ENCODE measurements at places on chromosomes 6 and 20.
A peak's percentile ranks its signal among the peaks of the same experiment; 100 is the strongest.

GRCh38 chr6:109655761-109656262, 35.2 kb downstream of the AK9 start:
- no peak for DNase-seq

DNA sequence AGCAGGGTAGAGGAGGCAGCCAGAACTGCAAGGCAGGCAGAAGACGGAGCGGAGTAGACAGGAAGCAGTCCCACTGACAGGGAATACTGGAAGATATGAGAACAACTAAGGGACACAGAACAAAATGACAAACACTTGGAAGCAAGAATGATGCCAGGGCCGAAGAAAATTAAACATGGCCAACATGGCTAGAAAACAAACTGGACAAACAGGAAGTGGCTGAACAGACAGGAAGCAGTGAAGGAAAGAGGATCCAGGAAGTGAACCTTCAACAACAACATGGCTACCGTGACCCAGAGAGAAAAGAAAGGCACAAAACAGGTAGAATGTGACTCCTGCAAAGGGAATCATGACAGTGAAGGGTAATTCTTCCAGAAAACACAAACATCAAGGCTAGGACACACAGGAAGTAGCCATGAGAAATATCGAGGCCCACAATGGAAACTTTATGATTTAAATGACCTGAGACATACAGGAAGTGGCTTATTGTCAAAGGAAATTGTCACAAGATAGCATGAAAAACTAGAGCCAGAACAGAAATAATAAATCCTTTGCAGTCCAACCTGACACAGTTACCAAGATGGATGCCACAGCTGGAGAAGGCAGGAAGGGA, 9.1 kb downstream of the COL11A2 start:
- no peak for DNase-seq

- DNase-seq: no peak
These were observed 3.9 kb upstream of the TRIM38 start for GRCh38 chr6:25958700-25959162.

DNA sequence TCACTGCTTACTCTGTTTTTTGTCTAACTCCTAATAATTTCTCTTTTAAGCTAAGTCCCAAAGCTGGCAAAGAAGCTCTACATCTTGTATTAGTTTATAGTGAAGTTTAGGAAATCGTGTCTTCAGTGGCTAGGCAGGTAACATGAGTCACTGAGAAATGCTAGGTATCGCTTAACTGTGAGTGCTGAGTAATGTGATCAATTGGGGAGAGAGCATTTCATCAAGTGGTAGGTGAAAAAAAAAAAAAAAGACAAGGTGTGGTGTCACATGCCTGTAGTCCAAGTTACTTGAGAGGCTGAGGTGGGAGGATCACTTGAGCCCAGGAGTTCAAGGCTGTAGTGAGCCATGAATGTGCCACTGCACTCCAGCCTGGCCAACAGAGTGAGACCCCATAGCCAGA, 125.3 kb downstream of the FAM83B start:
- no peak for DNase-seq

DNA sequence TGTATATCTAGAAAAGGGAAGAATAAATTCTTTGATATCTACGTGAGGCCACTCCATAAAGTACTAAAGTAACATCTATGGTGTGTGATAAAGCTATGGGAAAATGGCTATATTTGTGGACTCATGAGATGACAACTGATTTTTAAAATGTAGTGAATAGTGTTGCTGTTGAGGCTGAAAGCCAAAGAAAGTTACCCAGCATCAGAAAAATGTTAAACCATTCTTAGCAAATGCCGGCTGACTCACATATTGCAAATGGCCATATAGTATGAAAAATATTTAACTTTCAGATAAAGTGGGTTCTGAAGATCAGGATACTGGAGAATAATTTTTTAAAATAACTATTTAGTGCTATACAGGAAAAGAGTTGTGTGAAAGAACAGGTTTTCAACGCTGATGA, 129.9 kb upstream of the GRIK2 start:
- DNase-seq: no peak

GRCh38 chr20:35718972-35719635, 19.9 kb downstream of the ROMO1 start:
- DNase-seq: no peak

- no peak for DNase-seq
These were observed 63.2 kb upstream of the DUSP22 start for GRCh38 chr6:228881-229651.

GRCh38 chr6:10559522-10560152, 38.5 kb downstream of the GCNT2 start:
- no peak for DNase-seq

- DNase-seq: no peak
These were observed 782 bp upstream of the FOXA2 start for GRCh38 chr20:22584922-22585785.

GRCh38 chr6:157868835-157869234, 45.8 kb downstream of the SNX9 start:
- DNase-seq: no peak

- peak; percentile 74 for DNase-seq
These were observed 33.8 kb upstream of the RREB1 start for GRCh38 chr6:7073821-7074525.

DNA sequence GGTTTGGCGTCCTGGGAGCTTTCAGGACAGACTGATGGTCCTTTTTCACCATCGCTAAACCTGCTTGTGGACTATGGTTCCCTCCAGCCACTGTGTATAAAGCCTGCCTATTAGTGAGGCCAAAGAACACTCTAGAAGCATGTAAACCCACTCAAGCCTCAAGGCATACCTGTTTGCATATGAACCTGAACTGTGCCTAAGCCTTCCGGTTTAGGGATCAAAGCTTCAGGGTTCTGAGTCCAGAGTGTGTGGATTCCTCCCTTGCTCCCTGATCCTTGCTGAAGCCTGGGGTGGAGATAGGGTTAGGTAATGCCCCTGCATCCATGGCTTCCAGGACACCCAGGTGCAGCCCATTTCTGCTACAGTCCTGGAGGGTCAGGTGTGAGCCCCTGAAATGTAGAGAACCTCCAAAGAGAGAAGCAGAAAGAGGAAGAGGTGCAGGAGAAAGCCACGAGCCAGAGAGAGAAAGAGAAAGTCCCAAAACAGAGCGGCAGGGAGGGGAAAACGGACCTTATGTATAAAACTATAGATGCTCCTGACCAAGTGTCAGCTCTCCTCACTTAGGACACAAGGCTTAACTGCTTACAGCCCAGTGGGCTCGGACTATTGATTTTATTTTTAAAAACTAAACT, 93.3 kb downstream of the SCML4 start:
- no peak for DNase-seq

DNA sequence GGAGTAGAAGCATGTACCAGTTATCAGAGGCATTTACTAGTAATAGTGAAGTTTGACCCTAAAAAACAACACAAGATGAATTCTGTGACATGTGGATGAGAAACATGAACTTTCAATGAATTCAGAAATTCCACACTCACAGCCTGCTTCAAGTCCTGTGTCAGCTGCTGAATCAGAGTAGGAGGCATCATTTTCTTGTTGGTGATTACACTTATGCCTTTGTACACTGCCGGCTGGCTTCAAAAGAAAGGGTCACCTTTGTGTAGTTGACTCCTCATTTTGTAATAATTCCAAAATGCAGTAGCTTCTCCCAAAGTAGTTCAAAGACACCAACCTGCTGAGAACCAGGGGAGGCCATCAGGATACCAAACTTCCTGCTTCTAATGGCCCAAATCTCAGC, 165.5 kb downstream of the BACH2 start:
- no peak for DNase-seq

GRCh38 chr20:50146732-50147662, 6.5 kb downstream of the PEDS1 start:
- peak; percentile 73 for DNase-seq

- DNase-seq: no peak
These were observed 289.7 kb downstream of the C6orf118 start for GRCh38 chr6:165019681-165020080.

DNA sequence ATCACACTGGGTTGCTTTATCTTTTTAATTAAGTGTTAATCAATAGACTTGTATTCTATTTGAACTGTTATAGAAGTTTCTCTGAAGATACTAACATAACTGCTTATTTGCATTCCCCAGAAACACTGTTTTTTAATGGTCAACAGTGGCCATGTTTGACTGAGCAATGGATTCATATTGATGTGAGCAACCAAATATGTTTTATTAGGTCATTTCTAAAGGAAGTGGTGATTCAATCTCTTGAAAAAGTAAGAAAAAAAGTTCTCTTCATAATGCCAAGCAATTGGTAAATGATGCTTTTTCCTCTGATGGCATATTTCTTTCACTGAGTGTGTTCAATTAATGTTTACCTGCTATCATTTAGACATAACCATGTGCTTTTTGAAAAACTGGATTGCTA, 593.0 kb upstream of the CITED2 start:
- DNase-seq: no peak

- no peak for DNase-seq
These were observed 161.3 kb downstream of the GMPR start for GRCh38 chr6:16399695-16400094.

GRCh38 chr6:118761645-118762044, 110.3 kb upstream of the CEP85L start:
- no peak for DNase-seq

GRCh38 chr20:4127344-4127743, 112.0 kb upstream of the RNF24 start:
- no peak for DNase-seq

DNA sequence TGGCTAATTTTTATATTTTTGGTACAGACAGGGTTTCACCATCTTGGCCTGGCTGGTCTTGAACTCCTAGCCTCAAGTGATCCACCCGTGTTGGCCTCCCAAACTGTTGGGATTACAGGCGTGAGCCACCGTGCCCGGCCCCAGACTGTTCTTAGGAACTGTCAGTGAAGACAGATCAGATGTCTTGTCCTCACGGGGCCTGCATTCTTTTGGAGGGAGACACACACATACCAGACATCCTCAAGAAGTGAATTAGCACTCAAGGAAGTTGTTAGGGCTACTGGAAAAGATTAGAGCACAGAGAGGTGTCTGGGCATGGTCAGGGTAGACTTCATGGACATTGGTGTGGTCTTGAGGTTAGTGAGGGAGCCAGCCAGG, 10.3 kb upstream of the LPIN3 start:
- DNase-seq: no peak

GRCh38 chr6:120590611-120591010, 743.7 kb downstream of the TBC1D32 start:
- no peak for DNase-seq

DNA sequence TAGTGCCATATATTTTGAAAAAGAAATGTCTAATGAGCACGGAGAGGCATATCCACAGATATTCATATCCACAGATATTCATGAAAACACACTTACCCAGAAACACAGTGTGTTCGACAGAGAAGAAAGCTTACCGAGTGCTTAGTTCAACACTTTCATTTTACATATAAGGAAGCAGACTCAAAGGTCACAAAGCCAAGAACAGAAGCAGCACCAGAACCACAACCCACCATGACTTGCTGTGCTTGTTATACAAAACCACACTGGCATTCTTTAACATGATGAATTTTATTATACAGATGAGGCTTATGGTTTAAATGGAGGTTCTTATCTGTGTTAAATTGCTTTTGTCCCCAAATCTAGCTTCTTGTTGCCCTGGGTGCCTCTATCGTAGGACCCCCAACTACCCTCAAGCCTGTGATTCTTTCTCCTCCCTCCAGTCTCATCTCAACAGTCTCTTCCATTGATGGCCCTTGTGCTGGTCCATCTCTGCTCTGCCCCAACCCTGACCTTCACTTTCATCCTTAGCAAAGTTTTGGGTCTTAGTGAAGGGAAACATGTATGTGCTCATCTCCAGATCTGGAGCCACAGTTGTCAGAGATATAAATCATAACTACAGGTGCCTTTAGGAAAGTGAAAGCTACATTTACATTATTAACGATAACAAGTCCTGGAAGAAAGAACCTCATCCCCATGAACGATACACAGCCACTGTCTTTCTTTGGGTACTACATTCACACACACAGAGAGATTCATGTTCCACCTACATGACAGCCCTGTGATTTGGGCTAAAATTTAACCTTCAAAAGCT, 40.0 kb downstream of the SF3B5 start:
- peak; percentile 51 for DNase-seq

- DNase-seq: no peak
These were observed 75.4 kb upstream of the PTPN1 start for GRCh38 chr20:50434653-50435396.

DNA sequence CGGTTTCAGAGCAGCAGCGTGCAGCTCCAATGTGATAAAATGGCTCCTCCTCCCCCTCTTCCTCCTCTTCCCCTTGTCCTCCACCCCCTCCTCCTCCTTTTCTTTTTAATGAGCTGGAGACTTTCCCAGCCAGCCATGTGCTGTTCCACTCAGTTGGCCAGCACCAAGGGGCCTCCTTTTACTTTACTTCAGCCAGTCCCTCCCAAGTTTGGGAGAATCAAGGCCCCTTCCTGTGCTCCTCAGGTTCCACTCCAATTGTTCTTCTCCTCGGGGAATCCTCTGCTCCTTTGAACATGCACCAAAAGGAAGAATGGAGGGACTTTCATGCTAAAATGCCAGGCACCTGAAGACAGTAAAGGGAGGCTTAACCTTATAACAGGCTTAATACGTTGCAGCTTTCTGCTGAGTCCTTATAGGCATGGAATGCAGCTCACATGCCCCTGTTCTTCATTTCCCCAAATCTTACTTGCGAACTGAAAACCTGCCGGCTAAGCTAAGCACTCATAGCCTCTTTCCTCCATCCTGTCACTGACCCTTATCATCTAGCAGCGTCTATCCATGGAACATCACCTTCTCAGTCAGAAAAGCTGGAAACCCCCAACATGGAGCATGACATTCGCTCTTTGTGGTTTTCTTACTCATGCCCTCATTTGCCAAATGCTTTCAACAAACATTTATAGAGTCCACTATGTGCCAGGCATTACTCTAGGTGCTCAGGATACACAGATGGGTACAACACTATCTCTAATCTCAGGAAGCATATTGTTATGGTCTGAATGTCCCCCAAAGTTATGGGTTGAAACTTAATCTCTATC, 170.6 kb downstream of the PHACTR1 start:
- DNase-seq: no peak

DNA sequence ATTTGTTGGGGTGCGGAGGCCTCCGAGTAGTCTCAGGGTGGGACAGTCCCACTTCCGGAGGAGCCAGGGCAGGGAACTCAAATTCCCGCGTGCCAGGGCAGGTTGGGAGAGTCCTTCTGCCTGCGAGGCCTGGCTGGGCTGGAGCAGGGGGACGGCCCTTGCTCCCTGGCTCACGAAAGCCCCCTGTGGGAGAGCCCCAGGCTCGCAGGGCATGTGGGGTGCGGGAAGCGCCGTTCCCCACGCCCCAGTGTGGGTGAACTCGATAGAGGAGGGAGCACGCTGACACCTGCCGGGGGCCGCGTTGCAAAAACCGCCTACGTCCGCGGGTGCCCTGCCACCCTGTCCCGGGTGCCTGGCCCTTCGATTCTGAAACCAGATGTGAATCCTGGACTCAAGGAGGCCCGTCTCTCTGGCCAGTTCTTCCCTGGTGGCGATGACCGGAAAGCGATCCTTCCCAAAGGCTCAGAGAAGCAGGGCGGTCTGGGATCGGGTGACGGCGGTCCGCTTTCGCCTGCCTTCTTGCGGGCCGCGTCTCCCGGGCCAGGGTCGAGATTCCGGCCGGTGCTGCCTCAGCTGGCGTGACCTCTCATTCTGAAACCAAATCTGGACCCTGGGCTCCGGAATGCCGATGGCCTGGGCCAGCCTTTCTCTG, 1846.5 kb upstream of the DEFB115 start:
- DNase-seq: no peak

Measured in stimulated activated CD8-positive, alpha-beta memory T cell treated with anti-CD3 and anti-CD28 coated beads, Interleukin-4, amount 100 ng/mL, for 48 hours (primary cell).